Lung (tissue), 17 donors: ENCODE measurements at places on chromosomes 12 and 14. TPM values are rescaled to one million over a fixed set of nuclear protein-coding genes. Genes with fewer than 3 reads are reported as not detected.

DNA sequence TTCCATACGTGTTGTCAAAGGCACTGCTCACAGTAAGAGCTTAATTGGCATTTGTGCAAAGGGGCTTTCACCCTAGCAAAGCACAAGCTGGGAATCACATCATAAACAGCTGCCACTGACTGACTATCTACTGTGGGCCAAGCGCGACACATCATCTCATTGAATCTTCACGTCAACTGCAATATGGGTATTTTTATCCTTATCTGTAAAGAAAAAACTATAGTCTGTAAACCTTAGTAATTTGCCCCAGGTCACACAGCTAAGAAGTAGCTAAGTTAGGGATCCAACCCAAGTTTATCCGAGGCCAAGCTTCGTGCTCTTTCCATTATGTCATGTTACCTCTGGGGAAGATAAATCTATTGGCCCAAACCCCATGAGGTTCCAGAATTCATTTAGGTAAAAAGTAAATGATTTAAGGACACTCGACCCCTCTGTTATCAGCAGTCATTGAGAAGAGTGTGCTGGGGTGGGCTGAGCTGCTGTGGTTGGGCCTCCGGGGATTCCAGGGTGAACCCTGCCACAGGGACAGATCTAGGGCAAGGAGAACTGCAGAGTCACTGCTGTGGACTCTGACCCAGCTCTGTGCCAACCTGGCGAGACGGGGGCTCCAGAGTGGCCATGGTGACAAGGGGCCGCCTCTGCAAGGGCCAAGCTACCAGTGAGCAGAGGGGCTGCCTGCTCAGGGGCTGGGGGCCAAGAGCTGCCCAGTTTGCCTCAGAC is 27.6 kb downstream of the NCKAP5L start:
- peaks cover 68% of the 10 kb centered on the region for H3K36me3 ChIP-seq
- no peak overlapping the region for H3K4me3 ChIP-seq
- no peak overlapping the region for H3K27ac ChIP-seq

- H3K4me1 ChIP-seq: peaks cover 26% of the 10 kb centered on the region
- no peaks in the 10 kb centered on the region for H3K36me3 ChIP-seq
- H3K27me3 ChIP-seq: no peaks in the 10 kb centered on the region
- DNase-seq: no peak
- no peak overlapping the region for H3K27ac ChIP-seq
Measured at GRCh38 chr12:66065641-66066136, 64.9 kb downstream of the LLPH start.

DNA sequence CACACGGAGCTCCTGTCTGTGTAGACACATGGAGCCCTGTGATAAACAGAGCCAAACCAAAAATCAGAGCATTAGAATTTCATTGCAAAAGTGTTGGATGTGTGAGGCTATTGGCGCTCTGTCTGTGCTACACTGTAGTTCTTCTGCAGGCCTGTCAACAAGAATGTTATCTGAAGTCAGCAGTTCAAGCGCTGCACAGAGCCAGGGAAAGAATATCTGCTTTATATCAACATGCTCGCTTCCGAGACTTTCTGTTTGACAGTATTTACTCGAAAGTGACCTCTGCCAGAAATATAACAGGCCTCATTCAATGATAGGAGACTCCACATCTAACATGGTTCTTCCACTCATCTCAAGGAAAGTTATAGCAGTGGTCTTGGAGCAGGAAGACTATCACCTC is 118.3 kb downstream of the CCER1 start:
- DNase-seq: peak; percentile 81
- H3K4me1 ChIP-seq: no peaks in the 10 kb centered on the region
- H3K36me3 ChIP-seq: no peaks in the 10 kb centered on the region

DNA sequence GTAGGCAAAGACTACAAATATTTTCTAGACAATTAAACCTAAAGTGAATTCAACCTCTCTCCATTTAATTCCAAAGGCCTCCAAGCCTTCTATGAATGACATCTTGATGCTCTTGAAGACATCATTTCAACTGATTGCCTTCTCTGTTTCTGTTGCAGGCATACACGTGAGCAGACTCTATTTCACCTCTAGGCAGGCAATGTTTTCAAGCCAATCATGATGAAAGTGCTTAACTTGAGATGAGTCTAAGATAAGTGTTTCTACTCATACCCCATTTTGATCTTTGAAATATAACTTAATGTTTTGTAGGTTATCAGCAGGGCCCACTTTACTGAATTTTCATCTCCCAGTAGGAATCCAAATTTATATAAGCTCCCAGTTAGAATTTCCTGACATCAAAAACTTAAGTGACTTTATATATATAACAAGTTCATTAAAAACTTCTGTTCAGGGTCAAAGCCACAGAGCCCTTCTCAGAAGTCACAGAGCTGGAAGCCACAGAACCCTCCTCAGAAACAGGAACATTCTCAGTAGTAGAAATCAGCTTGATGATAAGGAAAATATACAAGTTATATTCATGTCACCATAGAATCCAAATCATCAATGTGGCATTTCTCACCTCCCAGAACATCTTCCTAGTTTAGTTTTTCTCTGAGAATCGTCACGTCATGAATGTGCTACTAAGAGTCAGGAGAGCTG is 108.5 kb downstream of the PHLDA1 start:
- H3K27me3 ChIP-seq: no peaks in the 10 kb centered on the region
- no peak overlapping the region for H3K27ac ChIP-seq
- H3K4me1 ChIP-seq: no peaks in the 10 kb centered on the region
- H3K4me3 ChIP-seq: no peak overlapping the region
- H3K36me3 ChIP-seq: peaks cover 2% of the 10 kb centered on the region
- no peak for DNase-seq

DNA sequence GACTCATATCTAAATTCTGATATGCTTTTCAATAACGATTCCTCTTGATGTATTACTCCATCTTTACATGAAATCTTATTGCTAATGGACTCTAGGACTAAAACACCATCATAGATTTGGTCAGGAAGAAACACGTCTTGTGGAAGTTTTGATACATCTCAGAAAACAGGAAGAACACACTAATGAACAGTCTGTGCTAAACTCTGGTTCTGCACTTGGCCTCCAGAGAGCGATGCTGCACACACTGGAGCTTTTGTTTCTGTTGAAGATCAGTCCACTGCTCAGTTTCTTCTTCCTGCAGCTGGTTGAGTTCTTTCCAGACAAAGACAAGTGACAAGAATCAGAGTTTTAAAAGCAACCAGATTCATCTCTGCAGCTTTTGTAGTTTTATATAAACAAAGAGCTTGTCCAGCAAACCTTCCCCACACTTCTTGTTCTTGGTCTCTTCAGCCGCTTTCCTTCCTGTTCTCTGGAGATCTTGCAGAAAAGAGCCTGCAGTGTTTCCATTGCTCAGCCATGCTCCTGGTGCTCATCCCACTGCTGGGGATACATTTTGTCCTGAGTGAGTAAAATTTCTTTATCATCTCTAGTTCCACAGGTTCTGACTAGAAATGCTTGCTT is 229.1 kb upstream of the OR4E1 start:
- no peaks in the 10 kb centered on the region for H3K4me1 ChIP-seq
- no peak overlapping the region for H3K27ac ChIP-seq
- no peak for DNase-seq
- H3K36me3 ChIP-seq: no peaks in the 10 kb centered on the region
- H3K4me3 ChIP-seq: no peak overlapping the region

GRCh38 chr12:74945771-74946198 is 263.9 kb downstream of the KCNC2 start:
- H3K4me1 ChIP-seq: no peaks in the 10 kb centered on the region
- no peaks in the 10 kb centered on the region for H3K27me3 ChIP-seq
- H3K36me3 ChIP-seq: no peaks in the 10 kb centered on the region

DNA sequence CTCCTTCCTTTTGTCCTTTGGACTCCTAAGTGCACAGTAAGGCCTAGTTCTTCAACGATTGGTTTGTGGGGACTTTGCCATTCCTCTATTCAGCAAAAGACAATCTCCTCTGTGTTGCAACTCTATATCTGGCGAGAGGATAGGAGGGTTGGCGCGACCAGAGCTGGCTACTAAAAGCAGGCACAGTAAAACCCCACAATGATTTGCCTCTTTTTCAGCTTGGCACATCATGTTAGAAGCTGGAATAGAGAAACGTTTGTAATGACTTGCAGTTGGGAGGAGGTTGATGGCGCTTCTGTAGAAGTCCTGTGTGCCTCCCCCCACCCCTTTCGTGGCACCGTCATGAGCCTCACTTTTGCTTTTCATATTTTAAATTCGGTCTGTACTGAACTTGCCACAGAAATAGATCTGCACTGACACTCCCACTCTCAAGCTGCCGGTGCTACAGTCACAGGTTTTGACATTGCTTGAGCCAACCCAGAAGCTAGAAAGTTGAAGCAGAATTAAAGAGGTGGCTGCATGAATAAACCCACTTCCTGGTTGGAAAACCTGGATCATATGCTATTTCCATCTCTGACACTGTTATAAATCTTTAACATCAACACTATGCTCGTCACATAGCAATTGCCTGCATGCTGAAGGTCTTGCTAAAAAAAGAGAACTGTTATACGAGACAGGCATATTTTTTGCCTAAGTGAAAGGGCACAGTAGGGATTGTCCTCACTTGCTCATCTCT is 315.3 kb upstream of the PRICKLE1 start:
- no peak overlapping the region for H3K27ac ChIP-seq
- no peaks in the 10 kb centered on the region for H3K27me3 ChIP-seq
- H3K4me3 ChIP-seq: no peak overlapping the region
- H3K36me3 ChIP-seq: no peaks in the 10 kb centered on the region

DNA sequence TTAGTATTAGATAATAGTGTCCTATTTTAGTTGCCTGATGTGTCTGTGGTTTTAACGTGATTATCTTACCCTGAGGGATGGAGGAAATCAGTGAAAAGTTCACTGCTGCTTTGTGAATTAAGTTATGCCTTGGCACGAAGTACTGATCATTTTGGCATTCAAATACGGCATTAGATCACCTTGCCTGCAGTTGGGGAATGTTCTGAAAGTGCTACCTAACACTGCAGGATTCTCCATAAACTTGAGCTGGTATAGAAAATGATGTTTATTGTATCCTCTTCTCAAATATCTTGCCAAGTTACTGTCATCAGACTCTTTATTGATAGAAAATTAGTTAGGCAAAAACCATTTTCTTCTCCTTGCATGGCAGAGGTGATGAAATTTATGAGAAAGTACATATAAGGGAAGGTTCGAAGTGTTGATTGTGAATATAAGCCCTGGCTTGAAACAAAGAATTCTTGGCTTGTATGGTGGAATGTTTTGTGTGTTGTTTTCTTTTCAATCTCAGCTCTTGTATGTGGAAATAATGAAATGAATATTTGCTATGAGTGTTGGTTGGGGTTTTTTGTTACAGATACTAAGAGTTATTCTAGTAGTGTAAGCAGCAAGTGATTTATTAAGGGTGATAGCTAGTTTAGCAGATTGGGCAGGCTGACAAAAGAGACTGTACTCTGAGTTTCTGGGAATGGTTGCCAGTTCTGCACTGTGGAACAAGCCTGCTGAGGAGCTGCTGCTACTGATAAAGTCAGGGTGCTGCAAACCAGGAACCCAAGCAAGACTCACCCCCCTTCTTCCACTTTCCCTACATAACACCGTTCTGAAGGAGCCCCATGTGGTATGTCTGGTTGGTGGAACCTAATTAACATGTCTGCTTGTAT is 448.3 kb downstream of the PCNX1 start:
- H3K4me1 ChIP-seq: peaks cover 4% of the 10 kb centered on the region
- no peaks in the 10 kb centered on the region for H3K27me3 ChIP-seq
- H3K36me3 ChIP-seq: no peaks in the 10 kb centered on the region
- H3K27ac ChIP-seq: no peak overlapping the region

DNA sequence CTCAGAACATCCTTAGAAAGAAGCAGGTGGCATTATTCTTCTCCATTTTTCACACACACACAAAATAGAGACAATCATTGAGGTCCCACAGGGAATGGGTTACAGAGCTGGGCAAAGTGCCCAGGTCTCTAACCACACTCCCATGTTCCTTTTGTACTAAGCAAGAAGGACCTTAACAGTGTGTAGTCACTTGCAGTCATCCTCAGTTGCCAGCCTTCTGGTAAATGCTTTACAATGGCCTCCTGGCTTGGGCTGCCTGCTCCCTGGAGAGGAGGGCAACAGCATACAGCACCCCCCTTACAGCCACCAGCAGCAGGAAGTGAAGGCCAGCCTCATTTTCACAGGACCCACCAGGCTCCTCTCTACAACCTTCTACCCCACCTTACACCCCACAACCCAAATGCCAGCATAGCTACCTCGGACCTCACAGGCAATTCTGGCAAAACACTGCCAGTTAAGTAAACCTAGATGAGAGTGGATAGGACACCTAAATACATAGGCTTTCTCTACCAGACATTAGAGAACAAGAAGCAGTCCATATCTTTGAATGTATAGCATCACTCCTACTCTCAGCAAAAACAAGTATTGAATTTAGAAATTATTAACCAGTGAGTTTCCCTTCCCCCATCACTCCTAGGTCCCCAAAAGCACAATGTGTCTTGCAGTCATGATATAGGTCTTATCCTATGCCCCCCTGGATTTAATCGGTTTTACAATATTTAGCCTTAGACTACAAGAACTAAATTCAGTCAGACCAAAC is 88.1 kb downstream of the PPP2R5E start:
- no peak overlapping the region for H3K4me3 ChIP-seq
- no peak for DNase-seq
- no peaks in the 10 kb centered on the region for H3K27me3 ChIP-seq
- H3K27ac ChIP-seq: no peak overlapping the region
- H3K36me3 ChIP-seq: no peaks in the 10 kb centered on the region

GRCh38 chr12:17214929-17215328 is 609.0 kb upstream of the LMO3 start:
- no peaks in the 10 kb centered on the region for H3K27me3 ChIP-seq
- H3K4me1 ChIP-seq: no peaks in the 10 kb centered on the region
- DNase-seq: no peak
- H3K4me3 ChIP-seq: no peak overlapping the region

DNA sequence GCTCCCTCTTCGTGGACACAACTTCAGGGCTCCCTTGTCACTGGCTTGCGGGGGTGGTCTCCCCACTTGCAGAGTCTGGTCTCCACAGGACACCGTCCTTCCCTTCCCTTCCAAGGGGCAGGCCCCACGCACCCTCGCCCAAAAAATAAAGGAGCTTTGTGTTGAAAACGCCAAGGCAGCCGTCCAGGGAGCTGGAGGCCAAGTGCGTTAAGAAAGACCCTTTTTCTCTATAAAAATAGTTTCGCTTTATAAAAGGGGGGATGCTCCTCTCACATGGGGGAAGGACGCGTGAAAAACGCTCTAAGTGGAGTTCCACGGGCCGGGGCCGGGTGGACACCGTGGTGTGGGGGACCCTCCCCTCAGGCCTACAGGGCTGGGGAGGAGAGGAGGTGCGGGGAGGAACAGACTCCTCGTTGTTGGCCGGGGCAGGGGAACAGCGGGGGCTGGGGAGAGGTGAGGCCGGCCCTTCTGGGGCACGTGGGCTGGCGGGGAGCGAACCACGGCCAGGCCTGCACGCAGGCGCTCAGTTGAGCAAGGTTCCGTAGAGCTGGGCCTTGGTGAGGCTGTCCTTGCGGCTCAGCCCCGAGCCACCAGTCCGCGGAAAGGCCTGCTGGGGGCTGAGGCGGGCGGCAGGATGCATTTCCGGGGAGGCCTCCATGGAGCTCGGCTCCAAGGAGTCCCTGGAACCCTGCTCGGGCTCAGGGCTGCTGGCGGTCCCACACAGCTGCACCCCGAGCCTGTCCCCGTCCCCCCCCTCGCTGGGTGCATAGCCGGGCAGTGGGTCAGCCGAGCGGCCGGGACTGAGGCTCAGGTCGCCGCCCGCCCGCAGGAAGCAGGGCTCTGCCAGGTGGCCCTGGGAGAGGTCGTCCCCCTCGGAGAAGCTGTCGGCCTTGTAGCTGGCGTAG is 49.5 kb downstream of the BEGAIN start:
- no peak for DNase-seq
- H3K4me3 ChIP-seq: no peak overlapping the region
- H3K36me3 ChIP-seq: no peaks in the 10 kb centered on the region
- no peaks in the 10 kb centered on the region for H3K27me3 ChIP-seq
- no peak overlapping the region for H3K27ac ChIP-seq

HOTAIR gene
- total RNA-seq: not detected

LRRC10 gene
- 0.40 TPM for total RNA-seq

KLRF1 gene
- total RNA-seq: 1.1 TPM

VRTN gene
- 0.06 TPM for total RNA-seq
